Right lung (tissue), 10 donors: ENCODE measurements at places on chromosomes 7 and 10.

DNA sequence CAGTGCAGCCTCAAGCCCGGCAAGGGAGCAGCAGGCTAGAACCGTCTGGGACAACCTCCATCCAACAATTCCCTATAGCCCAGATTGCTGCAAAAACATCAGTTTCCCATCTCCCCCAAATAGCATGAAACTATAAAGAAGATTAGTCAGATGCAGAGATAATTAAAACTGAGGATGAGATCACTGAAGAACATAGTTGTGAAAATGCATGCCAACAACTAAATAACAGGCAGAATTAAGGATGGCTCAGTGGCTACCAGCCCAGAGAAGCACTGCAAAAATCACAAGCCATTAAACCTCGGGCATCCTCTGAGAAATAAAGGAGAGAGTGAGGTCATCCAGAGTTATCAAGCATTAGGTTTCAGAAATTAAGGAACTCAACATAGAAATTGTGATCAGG lies 427.1 kb downstream of the TNS3 start:
- no peak for DNase-seq

DNA sequence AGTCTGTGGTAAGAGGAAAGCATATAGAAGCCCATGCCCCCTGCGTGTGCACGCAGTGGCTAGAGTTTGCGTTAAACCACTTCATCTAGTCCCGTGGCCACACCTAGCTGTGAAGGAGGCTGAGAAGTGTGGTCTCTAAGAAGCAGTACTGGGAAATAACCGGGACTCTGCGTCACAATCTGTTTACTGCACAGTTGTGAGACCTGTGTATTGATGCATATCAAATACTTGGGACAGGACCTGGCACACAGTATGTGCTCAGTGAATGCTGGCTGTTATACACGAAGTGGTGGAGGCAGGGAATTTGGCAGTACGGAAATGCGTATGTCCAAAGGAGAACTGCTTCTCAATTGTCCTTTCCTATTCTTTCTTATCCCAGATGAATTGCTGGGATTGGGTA lies 149.5 kb downstream of the ARHGAP21 start:
- no peak for DNase-seq

- no peak for DNase-seq
These were observed 161.9 kb upstream of the ZMIZ1 start for GRCh38 chr10:78906734-78907390.

GRCh38 chr7:117715784-117716445 lies 157.3 kb downstream of the CTTNBP2 start:
- DNase-seq: peak; percentile 42

DNA sequence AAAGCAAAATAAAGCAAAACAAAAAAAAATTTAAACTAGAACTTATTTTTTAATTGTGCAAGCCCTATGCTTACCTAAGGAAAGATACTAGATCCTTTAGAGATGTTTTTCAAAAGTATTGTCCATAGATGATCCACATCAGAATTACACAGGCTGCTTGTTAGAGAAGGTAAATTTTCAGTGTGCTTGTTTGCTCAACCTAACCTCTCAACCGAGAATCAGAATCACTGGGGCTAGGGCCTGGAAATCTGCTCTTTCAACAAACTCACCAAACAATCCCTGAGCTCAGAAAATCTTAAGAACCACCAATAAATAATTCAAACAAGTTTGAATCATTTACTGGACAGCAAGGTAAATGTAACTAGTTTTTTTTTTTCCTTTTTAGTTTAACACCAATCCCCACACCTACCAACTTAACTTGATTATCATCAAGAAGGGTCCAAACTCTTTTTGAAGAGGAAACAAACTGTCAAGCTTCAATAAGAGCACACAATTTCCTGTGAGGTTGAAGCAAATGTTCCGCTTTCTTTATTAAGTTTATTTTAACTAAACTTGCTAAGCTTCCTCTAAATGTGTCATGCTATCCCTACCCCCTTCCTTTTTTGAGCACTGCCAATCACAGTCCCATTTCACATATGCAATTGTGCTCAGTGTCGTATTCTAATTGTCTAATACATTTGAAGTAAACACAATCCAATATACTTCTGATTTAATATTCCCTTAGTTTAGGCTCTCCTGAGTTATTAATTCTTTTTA lies 7.4 kb upstream of the TSPAN33 start:
- DNase-seq: no peak

- no peak for DNase-seq
These were observed 10.3 kb downstream of the PKD1L1 start for GRCh38 chr7:47937711-47938573.

GRCh38 chr7:37332243-37333016 lies 116.2 kb downstream of the ELMO1 start:
- DNase-seq: no peak

DNA sequence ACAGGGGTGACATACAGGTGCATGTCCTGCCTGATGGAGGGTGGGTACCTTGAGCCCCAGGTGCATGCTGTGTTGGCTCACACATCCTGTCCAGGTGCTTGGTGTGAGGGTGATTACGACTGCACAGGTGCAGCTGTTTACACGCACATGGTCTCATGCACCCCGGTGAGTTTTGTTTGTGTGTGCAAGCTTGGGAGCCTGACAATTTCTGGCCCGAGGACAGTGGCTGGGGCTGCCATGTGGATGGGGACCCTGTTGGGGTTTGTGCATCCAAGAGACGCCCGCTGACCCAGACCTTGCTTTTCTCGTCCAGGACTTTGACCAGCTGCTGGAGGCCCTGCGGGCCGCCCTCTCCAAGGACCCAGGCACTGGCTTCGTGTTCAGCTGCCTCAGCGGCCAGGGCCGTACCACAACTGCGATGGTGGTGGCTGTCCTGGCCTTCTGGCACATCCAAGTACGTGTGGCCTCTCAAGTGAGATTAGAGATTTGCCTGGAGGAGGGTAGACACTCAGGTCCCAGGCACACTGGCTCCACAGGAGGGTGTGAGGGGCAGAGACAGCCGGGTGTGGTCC lies 61.7 kb downstream of the PRF1 start:
- DNase-seq: no peak

- no peak for DNase-seq
These were observed 113.1 kb upstream of the PCBD1 start for GRCh38 chr10:71001470-71001869.

- DNase-seq: no peak
These were observed 6.1 kb upstream of the NOM1 start for GRCh38 chr7:156943091-156944041.

- DNase-seq: peak; percentile 62
These were observed 91.6 kb downstream of the DNMBP start for GRCh38 chr10:99917963-99918825.

DNA sequence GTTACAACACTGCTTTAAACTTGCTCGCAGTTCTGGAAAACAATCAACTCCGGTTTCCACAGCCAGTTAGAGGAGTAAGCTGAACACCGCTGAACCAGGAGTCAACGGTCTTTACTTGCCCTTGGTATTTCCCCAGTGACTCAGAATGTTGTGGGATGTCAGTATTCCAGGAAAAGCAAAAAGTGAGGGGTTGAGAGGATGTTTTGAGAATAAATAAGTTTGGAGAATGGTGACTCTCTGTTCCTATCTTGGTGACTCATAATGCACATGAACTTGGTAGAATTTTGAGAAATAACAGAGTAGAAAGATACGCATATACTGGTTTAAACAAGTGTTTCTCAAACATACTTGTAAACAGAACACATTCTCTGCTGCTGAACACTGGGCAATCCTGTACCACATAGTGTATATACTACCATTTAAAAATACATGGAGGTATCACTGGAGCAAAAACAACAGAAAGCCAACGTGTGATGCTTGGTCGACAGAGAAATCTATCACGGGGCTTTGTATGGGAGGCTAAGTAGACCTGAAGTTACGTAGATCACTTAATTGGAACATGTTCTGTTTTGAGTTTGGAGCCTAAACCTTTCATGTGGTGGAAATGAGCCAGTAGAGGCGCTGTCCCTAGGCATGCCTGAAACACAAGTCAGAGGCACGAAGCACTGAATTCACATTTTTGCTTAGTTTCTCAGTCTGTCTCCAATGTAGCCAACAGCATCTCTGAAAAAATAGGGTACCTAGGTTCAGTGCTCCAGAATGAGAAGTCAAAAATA lies 534.3 kb downstream of the PARD3 start:
- no peak for DNase-seq
